ENCODE measurements at places on chromosomes 5 and 9.

GRCh38 chr5:115600766-115601165 lies 1.5 kb downstream of the TICAM2 start:
- DNase-seq, result no peak

DNA sequence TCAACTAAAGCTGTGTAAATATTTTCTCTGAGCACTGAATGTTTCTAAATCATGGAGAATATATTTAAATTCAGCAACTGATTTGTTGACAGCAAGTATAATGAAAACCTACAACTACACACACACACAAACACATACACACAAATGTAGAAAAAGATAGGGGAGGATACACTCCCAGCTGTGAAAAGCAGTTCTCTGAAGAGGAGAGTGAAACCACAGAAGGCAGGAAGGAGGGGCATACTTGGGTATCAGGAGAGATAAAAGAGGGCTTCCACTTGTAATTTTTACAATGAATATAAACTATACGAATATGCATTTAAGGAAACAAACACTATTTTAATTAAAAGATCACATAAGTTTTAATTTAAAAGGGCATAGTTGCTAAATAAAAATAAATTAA lies 227.8 kb upstream of the SLC24A2 start:
- DNase-seq, result no peak

DNA sequence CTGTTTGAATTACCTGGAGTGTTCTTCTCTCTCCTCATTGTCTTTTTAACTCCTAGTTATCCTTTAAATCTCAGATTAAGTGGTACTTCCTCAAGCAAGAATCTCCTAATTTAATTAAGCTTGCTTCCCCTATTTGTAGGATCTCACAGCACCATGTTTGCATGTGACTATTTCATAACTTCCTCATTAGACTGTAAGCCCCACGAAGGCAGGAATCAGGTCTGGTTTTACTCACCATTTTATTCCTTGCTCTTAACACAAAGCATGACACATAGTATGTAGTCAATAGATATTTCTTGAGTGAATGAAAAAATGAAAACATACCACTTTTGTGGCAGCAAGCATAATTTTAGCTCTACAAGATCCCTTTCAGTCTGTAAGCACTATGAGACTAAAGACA lies 1.3 kb upstream of the ERMP1 start:
- no peak for DNase-seq

- no peak for DNase-seq
These were observed 14.9 kb downstream of the TRIM7 start for GRCh38 chr5:181189962-181190710.

DNA sequence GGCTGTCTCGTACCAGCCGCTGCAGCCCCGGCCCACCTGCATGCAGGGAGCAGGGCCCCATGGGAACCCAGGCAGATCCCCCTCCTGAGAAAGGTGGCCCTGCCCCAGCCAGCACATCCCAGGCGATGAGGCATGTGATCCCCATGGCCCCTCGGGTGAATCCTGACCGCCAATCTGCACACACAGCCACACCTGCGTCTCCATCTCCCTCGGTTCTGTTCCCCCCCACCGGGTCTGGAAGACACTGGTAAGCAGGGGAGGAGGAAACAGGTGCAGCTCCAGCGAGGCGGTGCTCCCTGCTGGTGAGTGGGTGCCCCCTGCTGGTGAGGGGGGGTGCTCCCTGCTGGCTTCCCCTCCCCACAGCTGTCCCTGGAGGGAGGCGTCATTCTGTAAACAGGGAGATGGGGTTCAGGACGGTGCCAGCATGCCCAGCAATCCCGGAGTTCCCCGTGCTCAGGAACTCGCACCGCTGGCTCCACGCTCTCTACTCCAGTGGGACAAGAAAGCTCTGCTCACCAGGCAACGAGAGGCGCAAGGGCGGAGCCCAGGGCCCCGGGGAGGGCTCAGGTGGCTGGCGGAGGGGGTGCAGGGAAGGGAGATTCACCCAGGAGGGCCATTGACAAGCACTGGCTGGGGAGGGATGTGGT lies 28.4 kb upstream of the SLC12A7 start:
- peak; percentile 84 for DNase-seq

DNA sequence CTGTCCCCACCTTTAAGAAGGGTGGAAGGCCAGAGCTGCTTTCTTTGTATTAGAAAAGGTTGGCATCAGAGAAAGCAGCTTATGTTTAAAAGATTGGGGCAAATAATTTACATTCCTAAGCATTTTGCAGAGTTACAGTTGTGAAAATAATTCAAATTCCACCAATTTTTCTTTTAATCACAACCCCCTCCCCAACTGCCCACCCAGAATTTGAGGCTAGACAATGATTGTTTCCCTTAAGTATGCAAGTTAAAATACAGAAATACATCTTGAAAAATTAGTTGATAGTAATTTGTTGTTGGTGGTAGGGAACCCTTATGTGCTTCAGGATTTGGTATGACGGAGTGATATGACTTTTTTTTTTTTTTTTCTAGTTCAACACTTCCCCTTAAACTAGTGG lies 133.0 kb downstream of the ZSWIM6 start:
- DNase-seq, result no peak

- DNase-seq, result no peak
These were observed 344.0 kb downstream of the PTPRD start for GRCh38 chr9:10268531-10269485.

- DNase-seq, result no peak
These were observed 144.4 kb upstream of the FSTL4 start for GRCh38 chr5:133756756-133757155.

GRCh38 chr5:40653221-40654022 lies 26.3 kb upstream of the PTGER4 start:
- no peak for DNase-seq

- no peak for DNase-seq
These were observed 233.8 kb upstream of the FBXL7 start for GRCh38 chr5:15266229-15266628.

- no peak for DNase-seq
These were observed 560.1 kb downstream of the RAB3C start for GRCh38 chr5:59142927-59143326.

DNA sequence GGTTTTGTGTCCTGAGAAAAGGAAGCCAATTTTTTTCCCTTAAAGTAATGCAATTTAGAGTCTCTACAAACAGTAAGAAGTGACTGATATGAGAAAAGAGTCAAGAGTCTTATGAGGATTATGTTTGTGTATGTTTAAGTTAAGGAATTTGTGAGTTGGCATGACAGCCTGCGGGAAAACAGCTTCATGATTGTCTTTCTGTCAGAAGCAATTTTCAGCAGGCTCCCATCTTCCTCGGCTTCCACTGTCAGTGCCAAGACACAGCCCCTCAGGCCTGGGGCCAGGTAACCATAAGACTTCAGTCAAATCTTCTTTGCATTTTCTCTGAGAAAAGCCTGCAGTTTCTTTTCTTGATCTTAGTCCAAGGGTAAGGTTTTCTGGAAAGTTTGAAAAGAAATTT lies 17.0 kb upstream of the SELENOP start:
- no peak for DNase-seq

DNA sequence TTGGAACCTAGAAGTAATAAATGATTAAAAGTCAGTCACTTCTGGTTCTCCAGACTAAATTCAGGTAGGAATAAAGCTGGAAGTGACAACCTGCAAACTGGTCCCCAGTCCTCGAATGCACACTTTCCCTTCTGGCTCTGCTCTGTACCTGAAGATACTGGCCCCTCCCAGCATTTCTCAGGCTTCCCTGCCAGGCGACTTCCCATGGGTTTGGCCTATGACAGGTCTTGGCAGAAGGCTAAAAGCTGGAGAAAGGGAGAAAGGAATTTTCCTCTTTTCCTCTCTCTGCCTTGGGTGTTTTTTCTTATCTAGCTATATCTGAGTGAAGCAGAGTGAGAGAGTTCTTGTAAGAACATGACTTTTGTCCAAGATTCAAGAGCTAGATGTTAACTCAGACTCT lies 1005.7 kb downstream of the DTWD2 start:
- no peak for DNase-seq

DNA sequence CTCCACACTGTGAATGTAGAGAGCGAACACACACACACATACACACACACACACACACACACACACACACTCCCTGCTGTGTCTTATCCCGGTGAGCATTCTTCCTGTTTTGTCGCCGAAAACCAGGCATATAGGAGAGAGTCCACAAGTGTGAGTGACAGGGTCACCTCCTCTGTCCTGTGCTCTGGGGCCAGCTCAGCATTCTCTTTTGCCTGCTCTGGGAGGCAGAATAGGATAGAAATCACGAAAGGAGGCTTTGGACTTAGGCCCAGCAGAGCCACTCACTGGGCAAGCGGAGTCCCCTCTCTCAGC lies 3.0 kb downstream of the LAMC3 start:
- DNase-seq, result no peak

- DNase-seq, result no peak
These were observed 564.0 kb upstream of the KLF4 start for GRCh38 chr9:108053555-108054061.

GRCh38 chr5:1409381-1410110 lies 35.7 kb downstream of the SLC6A3 start:
- DNase-seq, result no peak

DNA sequence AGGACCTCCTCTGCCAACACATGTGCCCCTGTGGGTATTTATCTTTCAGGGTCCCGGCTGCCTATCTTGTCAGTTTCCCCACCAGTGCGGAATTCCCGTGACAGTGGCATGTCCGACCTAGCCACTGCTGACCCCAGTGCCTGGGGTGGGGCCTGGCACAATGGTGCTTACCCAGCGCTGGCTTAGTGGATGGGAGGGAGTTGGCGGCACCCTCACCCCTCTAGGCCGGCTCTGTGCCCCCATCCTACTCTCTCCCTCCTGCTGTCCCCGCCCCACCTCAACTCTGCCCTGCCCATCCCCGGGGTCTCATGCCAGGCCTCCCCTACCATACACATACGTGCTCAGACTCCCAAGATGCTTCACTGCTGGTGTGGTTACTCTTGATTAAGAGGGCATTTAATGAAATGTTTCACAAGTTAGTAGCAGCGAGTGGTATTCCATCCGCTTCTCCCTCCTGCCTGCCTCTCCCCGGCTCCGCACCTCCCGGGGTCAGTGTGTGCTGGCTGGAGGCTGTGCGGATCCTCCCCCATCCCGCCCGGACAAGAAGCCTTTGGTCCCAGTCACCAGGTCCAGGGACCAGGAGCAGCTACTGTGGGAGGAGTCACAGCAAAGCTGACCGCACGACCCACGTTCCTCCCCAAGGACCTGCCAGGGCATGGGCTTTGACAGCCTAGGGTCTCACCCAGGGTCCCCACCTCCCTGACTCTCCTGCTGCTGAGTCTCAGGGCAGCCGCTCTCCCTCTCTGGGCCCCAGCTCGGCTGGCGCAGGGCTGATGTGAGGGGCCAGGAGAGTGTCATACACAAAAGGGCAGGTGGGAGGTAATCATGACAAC lies 9.5 kb upstream of the QRFP start:
- no peak for DNase-seq

DNA sequence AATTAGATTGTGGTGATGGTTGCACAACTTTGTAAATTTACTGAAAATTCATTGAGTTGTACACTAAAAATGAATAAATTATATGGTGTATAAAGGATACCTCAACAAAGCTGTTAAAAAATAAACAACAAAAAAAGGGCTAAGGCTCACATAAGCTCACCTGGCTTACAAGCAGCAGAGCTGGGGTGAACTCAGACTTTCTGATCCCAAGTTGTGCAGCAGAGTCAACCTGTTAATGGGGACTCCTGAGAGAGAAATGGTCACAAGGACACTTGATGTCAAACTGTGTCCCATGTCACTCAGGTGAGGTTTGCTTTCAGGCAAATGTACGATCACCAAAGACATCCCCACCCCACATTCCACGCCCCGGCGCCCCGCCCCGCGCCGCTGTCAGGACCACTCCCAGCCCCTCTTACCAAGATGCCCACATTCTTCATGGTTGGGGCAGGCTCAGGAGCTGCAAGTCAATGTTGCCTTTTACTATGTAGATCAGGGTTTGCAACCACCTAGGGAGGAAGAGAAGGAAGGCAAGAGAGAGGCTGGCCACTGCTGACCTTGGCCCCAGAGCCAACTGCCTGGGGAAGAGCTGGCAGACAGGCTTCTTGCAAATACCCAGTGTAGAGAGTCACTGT lies 22.4 kb upstream of the SLC36A1 start:
- no peak for DNase-seq

- DNase-seq, result no peak
These were observed 47.7 kb upstream of the TTC39B start for GRCh38 chr9:15354713-15355112.

- DNase-seq, result peak; percentile 98
These were observed 6.4 kb upstream of the AGPAT2 start for GRCh38 chr9:136693490-136694162.

- no peak for DNase-seq
These were observed 116.5 kb upstream of the CACNA1B start for GRCh38 chr9:137761032-137761431.

GRCh38 chr5:89816038-89816437 lies 593.5 kb downstream of the CETN3 start:
- DNase-seq, result no peak

GRCh38 chr5:146016764-146017484 lies 80.5 kb downstream of the SH3RF2 start:
- DNase-seq, result no peak

- no peak for DNase-seq
These were observed 98.7 kb downstream of the EPB41L4A start for GRCh38 chr5:112320408-112320807.

- DNase-seq, result no peak
These were observed 14.5 kb downstream of the NTNG2 start for GRCh38 chr9:132176338-132176737.

GRCh38 chr5:111099058-111099778 lies 7.1 kb downstream of the WDR36 start:
- no peak for DNase-seq

DNA sequence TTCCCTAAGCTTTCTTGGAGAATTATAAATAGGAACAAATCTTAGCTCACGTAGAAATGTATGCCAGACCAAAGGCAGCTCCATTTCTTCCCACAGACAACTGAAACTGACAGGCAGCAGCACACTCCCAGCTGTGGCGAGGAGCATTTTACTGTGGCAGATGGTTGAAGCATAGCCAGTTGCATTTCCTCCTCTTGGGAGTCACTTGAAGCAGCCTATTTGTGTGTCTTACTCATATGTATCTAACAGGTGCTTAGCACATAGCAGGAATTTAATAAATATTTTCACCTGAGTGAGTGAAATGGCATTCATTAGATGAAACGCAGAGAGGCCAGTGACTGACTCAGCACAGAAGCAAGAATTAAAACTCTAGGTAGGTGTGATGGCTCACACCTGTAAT lies 12.3 kb upstream of the MTMR12 start:
- no peak for DNase-seq

DNA sequence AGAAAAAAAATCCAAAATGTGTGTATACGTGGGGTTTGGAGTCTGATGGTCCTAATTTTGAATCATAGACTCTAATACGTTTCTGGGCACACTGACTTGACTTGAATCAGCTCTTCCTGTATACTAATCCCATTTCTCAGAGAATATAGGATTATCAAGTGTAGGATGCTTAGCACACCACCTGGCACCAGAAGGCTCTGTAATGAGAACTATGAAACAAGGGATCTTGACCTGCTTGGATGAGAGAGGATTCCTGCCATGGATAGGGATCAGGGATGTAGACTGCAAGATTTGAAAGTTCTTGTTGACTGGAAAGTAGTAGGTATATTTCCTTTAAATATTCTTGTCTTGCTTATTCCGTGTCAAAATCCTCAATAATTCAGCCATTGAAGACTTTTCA lies 7.8 kb downstream of the HSPA4 start:
- DNase-seq, result no peak

Measured in large intestine (tissue), 12 donors.